Activated CD4-positive, alpha-beta T cell treated with anti-CD3 and anti-CD28 coated beads for 4 hours (primary cell): ENCODE measurements at places on chromosomes 6 and 20.
A peak's percentile ranks its signal among the peaks of the same experiment; 100 is the strongest.

GRCh38 chr6:155795173-155795796 is 339.6 kb upstream of the NOX3 start:
- DNase-seq: no peak

GRCh38 chr20:61882716-61883615 is 182.7 kb downstream of the TAF4 start:
- DNase-seq: no peak

- no peak for DNase-seq
Measured at GRCh38 chr20:575230-575629, 31.6 kb upstream of the CSNK2A1 start.

- no peak for DNase-seq
Measured at GRCh38 chr6:11536795-11537194, 754 bp upstream of the TMEM170B start.

DNA sequence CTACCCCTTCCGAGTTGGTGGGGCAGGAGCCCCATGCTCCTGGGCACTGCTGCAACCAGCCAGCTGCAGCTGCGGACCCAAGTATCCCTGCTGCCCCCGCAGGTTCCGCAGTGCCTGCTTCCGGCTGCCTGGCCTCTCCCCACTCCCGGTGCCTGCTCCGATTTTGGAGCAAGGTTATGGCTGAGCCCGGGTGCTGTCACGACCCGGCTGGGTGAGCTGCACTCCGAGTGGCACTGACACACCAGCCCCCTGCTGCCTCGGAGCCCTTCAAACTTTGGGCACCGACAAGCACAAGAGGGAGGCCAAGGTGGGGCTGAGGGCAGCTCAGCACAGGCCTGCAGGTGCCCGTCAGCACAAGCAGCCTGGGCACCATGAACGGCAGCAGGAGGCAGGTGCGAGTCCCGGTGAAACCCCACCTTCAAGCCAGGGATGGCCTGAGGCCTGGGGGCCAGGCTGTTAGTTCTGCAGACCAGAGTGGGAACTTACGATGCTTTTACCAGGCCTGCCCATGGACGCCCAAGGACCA is 25.9 kb upstream of the HACE1 start:
- no peak for DNase-seq

DNA sequence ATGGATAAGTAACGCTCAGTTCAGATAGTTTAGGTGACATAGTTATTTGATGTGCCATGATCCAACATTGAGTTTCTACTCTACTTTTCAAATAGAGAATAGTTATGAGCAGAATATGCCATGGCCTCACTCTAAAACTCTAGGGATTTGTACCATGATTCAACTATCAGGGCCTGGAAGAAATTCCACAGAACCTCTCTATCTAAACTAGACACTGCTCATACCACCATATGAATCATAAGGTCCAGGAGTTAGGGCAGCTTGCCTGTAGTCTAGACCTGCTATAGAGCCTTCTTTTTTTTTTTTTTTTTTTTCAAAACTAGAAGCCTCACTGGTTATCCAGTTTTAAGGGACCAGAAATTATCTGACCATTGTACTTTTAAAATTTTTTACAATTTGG is 571.8 kb upstream of the IMPG1 start:
- DNase-seq: no peak

DNA sequence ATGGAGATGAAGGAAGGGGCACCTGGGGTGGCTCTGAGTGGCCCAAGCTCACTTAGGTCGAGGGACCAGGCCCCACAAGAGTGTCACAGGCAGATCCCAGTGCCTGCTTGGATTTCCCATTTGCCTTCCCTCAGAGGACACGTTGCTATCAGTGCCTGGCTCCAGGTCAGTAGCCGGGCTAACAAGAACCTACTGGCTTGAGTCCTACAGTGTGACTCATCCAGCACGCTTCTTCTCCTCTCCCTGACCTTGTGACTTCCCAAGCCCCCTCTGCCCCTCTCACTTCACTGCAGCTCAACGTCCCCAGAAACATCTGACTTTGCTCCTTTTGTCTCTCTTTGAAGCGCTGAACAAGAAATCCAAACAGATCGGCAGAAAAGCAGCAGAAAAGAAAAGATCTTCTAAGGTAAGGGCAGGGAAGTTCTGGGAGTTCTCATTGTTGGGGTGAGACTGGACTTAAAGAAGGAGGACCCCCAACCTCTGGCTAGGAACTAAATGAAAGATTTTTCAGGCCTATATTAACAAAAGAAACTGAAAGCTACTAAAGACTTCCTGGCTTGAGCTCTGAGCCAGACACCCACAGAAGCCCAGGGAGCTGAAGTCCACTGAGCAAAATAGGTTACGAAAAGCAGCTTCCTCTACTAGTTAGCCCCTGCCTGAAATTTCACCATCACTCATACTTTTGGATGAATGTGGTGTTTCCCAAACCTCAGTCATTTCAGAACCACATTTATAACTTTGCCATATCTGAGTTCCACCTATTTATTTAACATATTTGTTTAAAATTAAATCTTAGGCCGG is 21.5 kb downstream of the ASIP start:
- no peak for DNase-seq

- DNase-seq: no peak
Measured at GRCh38 chr6:11445146-11445545, 92.4 kb upstream of the TMEM170B start.

DNA sequence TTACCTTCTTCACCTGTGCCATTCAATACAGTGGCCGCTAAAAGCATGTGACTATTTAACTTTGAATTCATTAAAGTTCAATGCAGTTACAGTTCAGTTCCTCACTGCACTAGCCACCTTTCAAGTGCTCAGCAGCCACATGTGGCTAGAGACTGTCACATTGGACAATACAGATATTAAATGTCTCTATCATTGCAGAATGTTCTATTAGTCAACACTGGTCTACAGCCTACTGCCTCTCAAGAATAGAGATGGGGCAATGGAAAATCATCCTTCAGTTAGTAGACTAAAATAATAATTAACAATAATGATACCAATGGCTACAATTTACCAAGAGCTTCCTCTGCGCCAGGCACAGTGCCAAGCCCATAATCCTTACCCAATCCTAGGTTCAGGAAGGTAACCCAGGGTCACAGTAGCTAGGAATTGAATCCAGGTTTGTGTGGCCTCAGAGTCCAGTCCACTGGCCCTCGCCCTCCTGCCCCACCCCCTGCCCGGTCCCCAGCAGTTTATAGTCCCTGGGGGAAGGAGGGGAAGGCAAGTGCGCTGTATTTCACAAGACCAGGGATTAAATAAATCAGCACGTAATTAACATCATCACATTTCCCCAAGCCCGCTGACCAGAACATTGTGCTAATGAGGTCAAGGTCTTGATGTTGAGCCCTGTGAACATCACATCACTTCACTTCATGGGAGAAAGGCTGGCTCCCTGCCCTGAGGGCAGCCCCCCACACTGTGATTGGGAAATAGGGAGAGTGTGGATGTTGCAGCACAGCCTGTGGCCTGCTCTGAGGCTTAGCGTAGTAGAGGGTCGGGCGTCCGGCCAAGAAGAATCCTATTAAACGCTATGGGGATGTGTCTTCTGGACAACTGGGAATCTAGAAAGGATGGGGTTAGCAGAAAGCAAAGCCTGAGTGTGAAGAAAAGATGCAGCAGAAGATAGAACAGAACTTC is 147.2 kb downstream of the VEGFA start:
- DNase-seq: no peak

DNA sequence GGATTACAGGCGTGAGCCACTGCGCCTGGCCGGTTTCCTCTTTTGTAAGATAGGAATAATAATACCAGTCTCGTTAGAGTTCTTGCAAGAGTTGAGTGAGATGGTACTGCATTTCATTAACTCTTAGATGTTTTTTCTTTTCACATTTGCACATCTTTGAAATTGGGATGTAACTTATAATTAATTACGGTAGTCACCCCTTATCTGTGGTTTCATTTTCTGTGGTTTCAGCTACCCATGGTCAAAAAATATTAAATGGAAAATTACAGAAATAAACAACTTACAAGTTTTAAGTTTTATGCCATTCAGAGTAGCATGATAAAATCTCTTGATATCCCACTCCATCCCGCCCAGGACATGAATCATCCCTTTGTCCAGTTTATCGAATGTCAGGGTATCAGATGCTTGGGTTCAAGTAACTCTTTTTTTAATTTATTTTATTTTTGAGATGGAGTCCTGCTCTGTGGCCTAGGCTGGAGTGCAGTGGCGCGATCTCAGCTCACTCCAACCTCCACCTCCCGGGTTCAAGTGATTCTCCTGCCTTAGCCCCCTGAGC is 15.4 kb downstream of the PTK7 start:
- no peak for DNase-seq

DNA sequence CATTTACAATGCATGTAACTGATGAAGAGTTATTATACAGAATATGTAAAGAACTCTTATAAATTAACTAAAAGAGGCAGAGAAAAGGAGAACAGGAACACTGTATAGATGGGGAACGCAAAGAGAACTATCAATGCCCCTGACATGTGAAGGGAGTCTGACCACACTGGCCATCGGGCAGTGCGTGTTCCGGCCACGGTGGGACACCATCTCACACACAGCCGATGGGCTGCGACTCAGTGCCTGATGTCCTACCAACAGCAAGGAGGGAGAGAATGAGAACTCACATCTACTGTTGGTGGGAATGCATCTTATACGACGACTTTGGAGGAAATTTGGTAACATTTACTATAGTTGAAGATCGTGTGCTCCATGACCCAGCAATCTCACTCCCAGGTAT is 15.5 kb upstream of the RAMACL start:
- no peak for DNase-seq

DNA sequence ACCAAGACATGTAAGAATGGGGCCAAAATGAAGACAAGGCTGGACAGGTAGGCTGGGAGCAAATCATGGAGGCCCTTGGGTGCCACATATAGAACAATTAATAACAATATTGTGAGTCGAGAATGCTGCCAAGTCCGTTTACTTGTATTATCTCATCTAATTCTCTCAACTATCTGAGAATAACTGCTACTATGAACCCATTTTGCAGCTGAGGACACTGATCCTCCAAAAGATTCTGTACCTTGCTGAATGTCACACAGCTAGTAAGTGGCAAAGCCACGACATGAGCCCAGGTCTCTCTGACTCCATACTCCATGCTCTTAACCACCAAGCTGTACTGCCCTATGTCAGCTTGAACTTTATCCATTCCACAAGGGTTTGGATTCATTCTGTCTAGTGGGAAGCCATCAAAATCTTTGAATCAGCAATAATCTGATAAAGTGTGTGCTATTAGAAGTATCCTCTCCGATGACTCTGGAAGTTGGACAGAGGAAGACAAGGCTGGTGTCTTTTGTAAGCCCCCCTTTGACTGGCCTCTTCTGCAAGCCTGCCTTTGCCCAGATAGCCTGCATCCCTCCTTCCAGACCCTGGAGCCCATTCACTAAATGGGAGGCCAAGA is 43.5 kb upstream of the PDYN start:
- no peak for DNase-seq

- no peak for DNase-seq
Measured at GRCh38 chr20:37630166-37630565, 63.7 kb upstream of the CTNNBL1 start.

- no peak for DNase-seq
Measured at GRCh38 chr6:39945626-39946025, 11.4 kb upstream of the MOCS1 start.

DNA sequence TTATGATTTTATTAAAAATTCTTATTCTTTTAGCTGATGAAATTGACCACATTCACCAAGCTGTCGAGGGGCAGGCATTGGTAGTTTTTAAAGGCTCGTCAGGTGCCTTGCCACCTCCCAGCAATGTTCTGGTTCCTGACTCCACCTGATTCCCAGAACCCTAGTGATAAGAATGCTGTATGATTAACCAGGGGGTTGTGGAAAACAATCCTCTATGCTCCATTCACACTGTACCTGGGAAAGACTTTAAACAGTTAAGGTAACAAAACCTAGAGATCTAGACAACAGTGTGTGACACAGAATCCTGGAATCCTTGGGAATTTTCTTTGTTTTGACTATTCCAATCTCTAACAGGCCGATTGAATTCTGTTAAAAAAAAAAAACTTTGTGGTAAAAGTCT is 165.7 kb upstream of the OLIG3 start:
- no peak for DNase-seq

GRCh38 chr6:26122005-26122388 is 34.8 kb downstream of the HFE start:
- DNase-seq: no peak

DNA sequence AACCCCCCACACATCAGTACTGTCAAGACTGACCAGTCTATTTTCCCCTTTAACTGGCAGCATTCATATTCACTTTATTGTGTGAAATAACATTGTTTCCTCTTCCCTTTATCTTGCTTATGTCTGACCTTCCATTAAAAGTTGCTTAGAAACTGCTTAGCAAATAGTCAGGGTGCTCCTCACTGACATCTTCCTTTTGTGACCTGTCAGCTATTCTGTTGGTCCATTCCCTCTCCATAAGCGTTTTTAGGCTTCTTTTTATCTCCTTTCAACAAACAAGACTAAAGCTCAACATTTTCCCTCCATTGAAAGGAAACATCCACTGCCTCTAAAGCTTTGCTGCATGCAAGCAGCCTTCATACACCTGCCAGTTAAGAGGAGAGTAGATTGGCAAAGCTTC is 147.7 kb upstream of the VGLL2 start:
- DNase-seq: no peak

- DNase-seq: peak; percentile 65
Measured at GRCh38 chr6:157823001-157823527, at the start of gene SNX9. TSS of gene SNX9 (plus strand) at chr6:157823246. CDS start at chr6:157823435, 189 bp downstream.

- DNase-seq: no peak
Measured at GRCh38 chr6:119142637-119143036, 64.2 kb upstream of the FAM184A start.

DNA sequence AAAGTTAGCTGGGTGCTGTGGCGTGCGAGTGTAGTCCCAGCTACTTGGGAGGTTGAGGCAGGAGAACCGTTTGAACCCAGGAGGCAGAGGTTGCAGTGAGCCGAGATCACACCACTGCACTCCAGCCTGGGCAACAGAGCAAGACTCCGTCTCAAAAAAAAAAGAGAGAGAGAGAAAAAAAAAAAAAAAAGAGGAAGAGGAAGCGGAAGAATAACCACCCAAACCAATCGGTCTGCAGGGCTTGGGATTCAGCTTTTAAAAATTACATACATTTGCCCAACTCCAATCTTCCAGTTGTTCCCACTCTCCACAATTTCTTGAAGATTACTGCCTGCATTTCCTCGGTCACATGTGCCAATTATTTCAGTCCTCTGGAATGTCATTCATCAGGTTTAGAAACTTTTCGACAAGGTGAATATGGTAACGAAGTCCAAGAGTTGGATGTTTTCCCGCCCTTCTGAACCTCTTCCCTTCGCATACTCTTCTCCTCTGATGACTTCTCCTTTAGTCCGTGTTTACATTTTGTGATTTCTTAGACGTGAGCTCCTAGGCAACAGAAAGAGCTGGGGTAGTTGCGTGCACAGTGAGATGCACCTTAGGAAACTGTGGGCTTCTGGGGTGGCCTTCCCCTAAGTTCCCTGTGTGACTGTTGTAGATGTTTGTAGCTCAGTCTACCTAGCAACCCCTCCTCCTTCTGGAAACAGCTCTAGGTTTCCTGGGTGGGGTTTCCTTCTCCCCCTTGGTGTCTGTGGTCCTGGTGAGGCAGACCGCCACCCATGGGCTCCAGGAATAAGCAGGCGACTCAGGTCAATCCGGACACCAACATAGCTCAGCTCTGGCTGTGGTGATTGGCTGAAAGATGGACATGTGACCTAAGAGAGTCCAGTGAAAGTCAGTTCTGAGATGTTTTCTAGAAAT is 63.0 kb upstream of the NCOA3 start:
- no peak for DNase-seq

GRCh38 chr6:55174211-55175026 is at the start of gene HCRTR2:
TSS of gene HCRTR2 (plus strand) at chr6:55174515. CDS start at chr6:55174588, 73 bp downstream.
- no peak for DNase-seq

GRCh38 chr6:104613416-104614001 is 246.2 kb downstream of the HACE1 start:
- no peak for DNase-seq

GRCh38 chr6:48476257-48476656 is 365.3 kb upstream of the PTCHD4 start:
- DNase-seq: no peak
